ENCODE measurements at places on chromosomes 13 and 19.

GRCh38 chr13:91158017-91158395 is 189.5 kb upstream of the MIR17HG start:
- no peak for DNase-seq

- DNase-seq = no peak
Measured at GRCh38 chr13:63112799-63113395, 1697.2 kb upstream of the PCDH20 start.

GRCh38 chr13:33341861-33342452 is 56.4 kb upstream of the STARD13 start:
- no peak for DNase-seq

DNA sequence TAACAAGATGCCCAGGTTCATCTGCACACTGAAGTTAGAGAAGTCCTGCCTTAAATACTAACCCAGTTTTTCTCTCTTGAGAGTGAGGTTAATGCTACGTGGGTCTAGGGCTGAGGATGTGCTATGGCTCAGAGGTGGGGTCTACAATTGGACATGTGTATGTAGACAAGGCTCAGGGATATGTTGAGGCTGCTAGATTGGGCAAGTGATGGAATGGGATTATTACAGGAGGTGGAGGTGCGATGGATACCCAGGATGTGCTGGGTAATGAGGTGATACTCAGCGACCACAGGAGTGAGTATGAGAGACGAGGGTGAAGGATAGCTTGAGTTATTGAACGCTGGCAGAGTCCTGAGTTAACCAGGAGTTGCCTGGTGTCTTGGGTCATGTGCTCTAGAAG is 38.1 kb downstream of the PPP2R1A start:
- no peak for DNase-seq

DNA sequence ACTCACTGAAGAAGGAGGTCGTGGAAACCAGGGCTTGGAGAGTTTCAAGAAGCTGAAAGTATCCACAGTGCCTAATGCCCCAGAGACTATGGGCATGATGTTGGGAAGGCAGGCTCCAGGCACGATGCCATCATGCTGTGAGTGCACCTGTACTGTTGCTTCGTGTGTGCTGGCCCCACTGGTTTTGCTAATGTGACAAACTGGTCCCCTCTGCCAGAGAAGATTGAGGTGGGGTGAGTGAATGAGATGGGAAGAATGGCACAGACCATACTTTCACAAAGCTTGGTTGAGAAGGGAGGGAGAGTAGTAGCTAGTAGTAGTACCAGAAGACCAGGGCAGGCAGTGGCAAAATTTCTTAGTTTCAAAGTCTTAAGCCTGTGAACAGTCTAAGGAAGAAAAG is 19.0 kb upstream of the POP4 start:
- no peak for DNase-seq

DNA sequence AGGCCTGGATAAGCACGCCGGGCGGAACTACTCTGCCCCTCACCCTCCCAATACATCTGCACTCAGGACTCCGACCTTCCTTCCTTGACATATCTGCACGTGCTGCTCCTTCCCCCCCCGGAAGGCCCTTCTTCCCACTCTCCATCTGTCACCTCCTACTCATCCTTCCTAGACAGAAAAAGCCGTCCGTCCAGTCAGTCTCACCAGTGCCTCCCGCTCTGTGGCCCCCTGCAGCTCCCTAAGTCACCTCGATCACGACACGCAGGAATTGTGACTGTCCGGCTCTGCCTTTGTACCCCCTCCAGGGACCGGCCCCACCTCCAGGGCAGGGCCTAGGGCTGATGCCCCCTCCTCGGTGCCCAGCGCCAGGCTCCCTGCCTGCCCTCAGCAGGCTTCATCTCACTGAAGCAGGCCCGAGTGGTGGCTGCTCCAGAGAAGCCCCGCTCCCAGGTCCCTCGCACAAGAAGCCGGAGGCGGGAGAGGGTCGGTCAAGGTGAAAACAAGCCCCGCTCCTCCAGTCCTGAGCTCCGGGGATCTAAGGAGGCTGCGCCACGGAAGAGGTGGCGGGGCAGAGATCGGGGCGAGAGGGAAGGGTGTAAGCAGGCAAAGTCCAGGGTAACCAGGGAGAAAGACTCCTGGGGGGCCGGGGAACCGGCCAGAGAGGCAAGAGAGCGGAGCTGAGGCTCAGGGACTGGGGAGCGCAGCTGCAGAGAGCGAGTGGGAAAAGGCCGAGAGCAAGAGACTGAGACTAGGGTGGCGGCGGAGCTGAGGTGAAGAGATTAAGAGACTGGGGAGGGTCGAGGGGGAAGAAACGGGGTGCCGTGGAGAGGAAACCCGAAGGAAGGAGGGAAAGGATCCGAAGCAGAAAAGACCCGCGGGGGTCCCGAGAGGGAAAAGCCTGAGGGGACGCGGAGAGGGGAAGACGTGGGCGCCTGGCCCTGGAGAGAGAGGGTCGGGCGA is 1.1 kb downstream of the PPP6R1 start:
- no peak for DNase-seq

DNA sequence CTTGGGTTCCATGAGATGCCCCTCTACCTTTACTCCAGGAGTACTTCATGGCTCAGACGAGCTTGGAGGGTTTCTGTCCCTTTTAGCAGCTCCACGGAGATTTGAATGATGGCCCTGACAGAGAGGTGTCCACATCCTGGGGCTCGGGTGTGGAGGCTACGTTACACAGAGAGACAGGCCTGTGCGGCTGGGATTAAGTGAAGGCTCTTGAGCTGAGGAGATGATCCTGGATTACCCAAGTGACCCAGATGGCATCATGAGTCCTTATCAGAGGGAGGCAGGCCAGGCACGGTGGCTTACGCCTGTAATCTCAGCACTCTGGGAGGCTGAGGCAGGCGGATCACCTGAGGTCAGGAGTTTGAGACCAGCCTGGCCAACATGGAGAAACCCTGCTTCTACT is 12.4 kb downstream of the DPP9 start:
- DNase-seq = no peak

DNA sequence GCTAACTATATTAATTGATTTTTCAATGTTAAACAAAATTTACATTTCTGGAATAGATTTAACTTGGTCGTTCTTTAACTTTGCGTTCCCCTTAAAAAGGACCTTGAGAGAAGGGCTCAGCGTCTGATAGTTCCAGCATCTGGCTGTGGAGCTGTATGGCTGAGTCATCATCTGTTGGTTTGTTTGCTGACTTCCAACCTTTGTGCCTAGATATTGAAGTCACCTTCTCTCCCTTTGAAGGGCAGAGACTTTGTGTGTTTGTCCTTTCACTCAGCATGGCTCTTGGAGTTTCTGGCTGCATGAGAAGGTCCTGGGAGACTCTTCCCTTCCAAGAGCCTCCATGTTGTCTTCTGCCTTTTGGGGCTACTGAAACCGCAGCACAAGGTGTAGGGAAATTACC is 16.6 kb upstream of the IRS2 start:
- no peak for DNase-seq

DNA sequence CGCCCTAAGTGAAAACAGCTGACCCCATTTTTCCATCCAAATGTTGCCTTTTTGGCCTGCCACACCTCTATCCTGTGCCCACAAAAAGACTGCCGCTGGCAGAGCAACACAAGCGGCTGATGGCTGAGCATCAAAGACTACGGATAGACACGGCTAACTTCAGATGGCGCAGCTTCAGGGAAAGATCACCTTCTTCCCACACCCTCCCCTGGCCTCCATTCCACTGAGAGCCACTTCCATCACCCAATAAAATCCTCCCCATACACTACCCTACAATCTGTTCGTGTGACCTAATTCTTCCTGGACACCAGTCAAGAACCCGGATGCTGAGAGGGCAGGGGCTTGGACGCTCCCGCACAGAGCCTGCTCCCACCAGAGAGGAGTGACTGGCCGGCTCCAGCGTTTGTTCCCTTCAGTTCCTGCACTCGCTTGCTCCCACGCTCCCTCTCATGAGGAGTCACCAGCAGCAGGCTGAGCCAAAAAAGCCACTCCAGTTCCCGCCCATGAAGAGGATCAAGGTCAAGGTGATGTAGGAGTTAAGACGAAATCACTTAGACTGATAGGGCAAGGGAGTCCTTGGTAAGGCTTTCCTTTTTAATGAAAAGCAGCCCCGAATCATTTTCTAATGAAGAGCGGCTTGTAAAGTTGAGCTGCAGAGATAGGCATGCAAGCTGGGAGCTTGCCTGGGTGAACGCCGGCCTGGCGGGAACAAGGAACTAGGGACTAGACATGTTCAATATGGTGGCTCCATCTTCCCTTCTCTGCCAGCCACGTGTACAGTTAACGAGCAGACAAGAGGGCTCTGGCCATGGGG is 35.7 kb downstream of the TSKS start:
- DNase-seq = no peak

DNA sequence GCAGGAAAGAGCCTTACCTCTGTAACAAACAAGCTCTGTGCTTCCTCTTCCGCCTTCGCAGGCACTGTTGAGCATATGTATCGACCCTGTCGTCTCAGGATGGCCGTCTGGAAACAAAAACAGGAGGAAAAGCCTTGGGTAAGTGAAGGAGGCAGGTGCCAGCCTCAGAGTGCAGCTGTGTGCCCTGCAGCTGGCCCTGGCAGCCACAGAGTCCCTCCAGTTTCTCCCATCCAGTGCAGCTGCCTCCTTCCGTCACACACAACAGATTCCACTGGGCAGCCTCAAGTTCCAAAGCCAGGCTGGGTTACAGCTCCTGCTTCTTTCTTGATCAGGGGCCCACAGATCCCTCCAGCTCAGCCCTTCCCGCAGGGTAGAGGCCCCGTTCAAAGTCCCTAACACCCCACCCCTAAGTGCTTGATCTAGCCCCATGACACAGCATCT is 47.7 kb downstream of the DOCK9 start:
- DNase-seq = no peak

DNA sequence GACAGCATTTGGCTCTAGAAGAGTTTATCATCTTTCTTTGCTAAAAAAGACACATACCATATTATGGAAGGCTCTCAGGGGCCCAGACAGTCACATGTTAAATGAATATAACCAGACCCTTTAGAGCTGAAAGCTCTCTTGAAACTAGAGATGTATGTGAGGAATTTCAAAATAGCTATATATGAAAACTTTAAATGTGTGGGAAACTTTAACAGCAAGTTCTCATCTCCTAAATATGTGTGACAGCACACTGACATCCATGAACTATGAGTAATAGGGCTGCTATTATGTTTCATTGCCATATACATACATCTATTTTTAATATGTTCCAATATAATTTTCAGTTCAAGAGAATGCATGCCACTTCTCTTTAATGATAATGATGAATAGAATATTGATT is 509.5 kb downstream of the GPC6 start:
- DNase-seq = no peak

- no peak for DNase-seq
Measured at GRCh38 chr13:69956349-69956748, 151.3 kb upstream of the ATXN8OS start.

DNA sequence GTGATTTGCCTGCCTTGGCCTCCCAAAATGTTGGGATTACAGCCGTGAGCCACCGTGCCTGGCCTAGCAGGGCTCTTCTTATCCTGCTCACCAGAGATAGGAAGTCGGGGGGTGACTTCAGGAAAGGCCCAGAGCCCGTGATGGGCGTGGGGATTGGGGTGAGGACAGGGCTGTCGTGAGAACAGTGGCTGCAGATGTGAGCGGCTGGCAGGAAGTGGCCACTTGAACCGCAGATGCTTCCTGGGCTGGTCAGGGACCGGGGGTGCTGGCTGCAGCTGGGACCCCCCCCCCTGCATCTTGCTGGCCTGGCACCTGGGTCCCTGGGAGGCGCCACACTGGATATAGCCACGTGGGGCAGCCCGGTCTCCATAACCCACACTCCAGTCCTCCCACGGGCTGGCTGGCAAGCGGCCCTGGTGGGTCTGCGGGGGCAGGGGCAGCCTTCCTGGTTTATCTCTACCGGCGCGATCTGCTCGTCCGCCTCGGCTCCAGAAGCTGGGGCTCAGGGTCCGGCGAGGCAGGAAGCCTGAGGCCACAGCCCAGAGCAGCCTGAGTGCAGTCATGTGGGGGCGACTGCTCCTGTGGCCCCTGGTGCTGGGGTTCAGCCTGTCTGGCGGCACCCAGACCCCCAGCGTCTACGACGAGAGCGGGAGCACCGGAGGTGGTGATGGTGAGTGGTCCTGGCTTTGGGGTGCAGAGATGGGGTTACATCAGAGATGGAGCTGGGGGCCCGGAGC is at the start of gene F2RL3:
Gene F2RL3 (plus strand): TSS at position 371 of the 737 bp plus-strand sequence. CDS start 191 bp downstream, at position 562.
- DNase-seq = no peak

GRCh38 chr13:35698911-35699576 is 222.6 kb upstream of the MAB21L1 start:
- no peak for DNase-seq

GRCh38 chr13:51759240-51759639 is 44.7 kb downstream of the DHRS12 start:
- DNase-seq = no peak

DNA sequence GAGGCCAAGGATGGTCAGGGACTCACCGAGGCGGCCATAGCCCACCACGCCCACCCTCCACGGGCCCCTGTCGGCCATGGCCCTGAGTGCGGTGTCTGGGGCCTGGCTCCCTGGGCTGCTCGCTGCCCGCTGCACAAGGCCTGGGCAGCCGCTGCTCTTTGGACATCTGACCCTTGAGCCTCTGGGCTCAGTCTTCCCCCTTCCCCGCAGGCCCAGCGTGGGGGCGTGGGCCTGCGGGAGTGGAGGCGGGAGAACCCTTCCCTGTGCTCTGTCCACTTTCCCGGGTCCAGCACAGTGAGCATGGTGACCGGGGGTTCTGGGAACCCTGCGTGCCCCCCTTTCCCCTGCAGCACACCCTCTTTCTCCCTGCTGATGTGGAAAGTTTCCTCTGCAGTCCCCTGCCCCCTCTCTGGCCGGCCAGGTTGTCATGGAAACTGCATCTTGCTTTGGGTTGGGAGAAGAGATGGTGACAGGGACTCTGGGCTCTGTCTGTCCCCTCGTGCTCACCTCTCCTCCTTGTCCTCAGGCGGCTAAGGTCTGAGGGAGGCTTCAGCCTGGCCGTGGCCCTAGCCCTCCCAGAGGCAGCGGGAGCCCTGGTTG is at the start of gene ASPDH:
Gene ASPDH (minus strand): TSS at position 168 of the 600 bp plus-strand sequence. CDS start 90 bp downstream, at position 78.
- DNase-seq = no peak

DNA sequence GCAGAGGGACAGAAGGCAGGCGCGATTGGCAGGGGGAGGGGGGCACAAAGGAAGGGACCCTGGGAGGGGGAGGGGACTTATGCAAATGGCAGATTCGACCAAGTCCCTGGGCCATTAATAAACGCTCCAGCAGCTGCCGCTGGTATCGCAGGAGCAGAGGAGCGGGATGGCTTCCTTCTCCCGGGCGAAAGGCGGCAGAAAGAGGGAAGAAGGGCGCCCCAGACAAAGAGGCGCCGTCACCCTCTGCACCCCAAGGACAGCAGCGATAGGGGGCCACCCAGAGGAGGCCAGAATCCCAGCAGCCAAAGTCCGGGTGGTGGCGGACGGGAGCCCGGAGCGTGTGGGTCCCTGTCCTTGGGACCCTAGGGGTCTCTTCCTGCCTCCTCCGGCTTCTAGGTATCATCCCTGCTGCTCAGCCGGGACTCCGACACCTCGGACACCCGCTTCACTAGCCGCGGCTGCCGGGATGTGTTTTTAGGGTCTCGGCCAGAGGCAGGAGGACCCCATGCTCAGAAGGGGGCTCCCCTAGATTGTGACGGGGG is 1.9 kb downstream of the PTPRS start:
- DNase-seq = no peak

GRCh38 chr19:7265963-7266362 is 28.3 kb downstream of the INSR start:
- DNase-seq = no peak
